ENCODE measurements at places on chromosomes 11 and 22.

DNA sequence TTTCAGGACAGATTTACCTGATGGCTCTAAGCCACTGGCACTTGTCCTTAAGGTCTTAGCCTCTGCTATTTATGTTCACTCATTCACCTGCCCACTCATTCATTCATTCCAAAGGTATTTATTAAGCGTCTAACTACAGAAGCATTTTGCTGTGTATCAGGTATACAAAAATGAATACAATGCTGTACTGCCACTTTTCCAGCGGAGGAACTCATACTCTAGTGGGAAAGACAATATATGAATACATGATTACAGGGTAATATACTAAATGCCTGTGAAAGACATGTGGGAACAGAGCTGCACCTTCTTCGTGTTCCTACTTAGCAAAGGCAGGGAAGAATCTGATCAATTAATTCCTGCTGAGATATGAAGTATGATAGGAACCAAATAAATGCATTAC is 43.7 kb downstream of the CLMP start:
- no peak for DNase-seq

DNA sequence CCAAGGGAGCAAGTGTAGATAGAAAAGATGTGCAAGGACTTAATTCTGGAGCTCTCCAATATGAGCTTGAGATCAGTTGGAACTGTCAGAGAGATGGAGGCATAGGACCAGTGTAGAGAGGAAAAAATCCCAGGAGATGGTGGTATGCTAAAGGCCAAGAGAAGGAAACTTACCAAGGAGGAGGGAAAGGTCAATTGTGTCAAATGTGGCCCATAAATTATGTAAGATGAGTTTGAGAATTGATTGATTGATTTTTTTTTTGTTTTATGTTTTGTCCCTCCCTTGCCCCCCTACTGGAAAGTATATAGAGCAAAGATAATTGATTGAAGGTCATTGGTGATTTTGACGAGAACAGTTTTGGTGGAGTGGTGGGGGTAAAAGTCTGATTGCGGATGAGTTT is 2.8 kb upstream of the USP2 start:
- no peak for DNase-seq

DNA sequence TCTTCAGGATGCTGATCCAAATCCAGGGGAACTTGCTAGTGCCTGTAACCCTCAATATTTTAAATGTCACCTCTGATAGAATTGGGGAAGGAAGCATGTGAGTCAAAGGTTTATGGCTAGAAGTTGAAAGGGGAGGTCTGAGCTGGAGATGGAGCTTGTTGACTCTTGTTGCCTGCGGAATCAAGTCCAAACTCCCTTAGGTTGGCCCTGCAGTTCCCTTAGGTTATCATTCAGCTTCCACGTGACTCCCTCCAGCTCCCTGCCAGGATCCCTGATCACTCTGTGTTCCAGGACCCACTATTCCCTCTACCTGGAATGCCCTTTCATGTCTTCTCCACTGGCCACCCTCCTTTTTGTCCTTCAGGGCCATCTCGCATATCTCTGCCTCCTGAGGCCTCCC is 26.2 kb upstream of the LIPT2 start:
- DNase-seq: no peak

GRCh38 chr11:34251589-34251980 is 106.2 kb downstream of the ABTB2 start:
- DNase-seq: no peak

- DNase-seq: no peak
Observed at GRCh38 chr11:116473790-116474346, 298.9 kb downstream of the BUD13 start.

DNA sequence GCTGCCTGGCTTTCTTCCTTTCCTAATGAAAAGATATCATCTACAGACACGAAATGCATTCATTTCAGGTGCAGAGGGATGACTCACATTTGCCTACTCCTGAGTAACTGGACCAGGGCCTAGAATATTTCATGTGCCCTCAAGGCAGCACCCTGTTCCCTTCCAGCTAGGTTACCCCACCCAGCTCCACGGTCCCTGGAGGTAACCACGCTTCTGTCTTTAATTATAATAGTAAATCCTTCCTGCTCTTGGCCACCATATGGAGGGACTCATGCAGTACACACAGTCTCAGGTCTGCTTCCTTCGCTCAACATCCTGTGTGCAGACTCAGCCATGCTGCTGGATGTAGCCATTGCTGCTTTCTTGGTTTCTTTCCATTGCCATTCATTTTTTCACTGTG is 22.3 kb downstream of the DHCR7 start:
- no peak for DNase-seq

- no peak for DNase-seq
Observed at GRCh38 chr11:95335989-95336388, 105.0 kb upstream of the SESN3 start.
